ENCODE measurements at places on chromosomes 4 and X.

GRCh38 chrX:105210258-105210657 is 10.2 kb downstream of the TEX13A start:
- no peak for DNase-seq

DNA sequence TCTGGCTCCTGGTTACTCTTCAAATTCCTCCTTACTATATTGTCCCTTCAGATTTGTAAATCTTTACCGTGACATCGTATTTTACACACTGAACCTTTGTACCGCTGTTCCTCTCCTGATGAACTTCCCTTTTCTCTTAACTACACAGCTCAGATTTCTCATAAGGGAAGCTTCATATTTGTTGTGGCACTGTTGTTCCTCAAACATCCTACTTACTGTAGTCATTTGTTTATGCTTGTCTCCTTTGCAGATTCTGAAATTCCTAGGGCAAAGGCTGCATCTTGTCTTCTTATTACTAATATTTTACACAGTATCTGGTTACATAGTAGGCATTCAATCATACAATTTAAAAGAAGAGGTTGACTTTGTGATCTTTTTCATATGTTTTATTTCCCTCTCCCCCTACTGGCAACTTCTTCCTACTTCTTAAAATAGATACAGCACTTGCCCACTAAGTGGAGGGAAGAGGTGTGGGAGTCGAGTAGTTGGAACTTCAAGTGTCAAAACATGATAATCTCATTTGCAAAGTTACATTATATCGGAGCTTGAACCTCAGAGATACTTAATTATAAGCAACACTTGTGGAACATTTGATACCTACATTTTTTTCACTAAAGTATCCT is 50.0 kb downstream of the TET2 start:
- no peak for DNase-seq

DNA sequence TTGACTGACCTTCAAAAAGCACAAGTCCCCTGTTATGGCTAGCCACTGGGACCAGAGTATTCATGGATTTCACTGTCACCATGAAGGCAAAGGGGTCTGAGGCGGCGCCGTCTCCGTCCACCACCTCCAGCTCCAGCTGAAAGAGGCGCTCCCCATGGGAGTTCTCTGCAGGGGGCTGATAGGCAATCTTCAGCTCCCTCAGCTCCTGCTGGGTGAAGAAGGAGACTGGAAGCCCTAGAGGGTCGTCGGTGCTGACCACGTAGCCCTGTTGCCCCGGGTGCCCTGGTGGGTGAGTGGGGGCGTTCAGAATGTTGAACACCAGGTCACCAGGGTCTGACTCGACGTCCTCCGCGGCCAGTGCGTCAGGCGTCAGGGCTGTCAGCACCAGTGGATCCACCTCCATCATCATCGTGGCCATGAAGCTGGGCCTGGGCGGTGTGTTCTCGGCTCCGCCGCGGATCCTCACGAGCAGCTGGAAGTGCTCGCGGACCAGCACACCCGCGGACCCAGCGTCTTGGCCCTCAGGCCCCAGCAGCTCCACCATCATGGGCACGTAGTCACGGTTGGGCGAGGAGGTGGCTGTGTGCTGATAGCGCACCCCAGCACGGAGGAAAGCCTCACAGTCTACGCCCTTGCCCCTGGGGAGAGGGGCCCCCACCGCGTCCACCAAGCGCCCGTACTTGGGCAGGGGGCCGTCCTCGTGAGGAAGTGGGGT is 987 bp downstream of the FREM3 start:
- no peak for DNase-seq

- DNase-seq, result no peak
Observed at GRCh38 chrX:40550066-40550465, 30.7 kb upstream of the ATP6AP2 start.

GRCh38 chr4:90951037-90951436 is 823.8 kb downstream of the CCSER1 start:
- no peak for DNase-seq

DNA sequence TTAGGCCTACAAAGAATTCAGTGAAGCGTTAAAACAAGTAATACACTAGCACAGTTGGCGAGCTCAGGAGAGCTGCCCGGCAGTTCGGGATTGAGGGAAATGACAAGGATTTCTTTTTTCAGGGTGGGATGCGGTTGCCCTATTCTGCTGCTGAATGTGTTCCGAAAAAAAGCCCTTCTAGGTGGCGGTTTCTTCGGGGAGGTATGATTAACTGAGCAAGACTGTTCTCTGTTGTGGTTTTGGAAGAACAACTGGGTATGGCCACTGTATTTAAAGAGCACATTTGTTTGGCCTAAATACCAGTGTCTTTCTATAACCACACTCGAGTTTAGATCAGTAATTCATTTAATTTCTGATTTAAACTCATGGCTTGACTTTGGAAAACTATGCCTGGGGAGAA is 459.7 kb upstream of the FAT1 start:
- no peak for DNase-seq

Data from GM03348 (cell line).